ENCODE measurements at places on chromosomes 6 and 20. TPM values are rescaled to one million over a fixed set of nuclear protein-coding genes. Genes with fewer than 3 reads are reported as not detected.

DNA sequence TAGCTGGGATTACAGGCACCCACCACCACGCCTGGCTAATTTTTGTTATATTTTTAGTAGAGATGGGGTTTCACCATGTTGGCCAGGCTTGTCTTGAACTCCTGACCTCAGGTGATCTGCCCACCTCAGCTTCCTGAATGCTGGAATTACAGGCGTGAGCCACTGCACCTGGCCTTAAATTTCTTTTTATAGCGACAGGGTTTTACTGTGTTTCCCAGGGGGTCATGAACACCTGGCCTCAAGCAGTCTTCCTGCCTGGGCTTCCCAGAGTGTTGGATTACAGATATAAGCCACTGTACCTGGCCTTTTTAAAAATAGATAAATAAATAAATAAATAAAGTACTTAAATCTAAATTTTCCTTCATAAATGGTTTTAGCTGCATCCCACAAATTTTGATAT lies 57.5 kb downstream of the LIN28B start:
- DNase-seq = no peak

DNA sequence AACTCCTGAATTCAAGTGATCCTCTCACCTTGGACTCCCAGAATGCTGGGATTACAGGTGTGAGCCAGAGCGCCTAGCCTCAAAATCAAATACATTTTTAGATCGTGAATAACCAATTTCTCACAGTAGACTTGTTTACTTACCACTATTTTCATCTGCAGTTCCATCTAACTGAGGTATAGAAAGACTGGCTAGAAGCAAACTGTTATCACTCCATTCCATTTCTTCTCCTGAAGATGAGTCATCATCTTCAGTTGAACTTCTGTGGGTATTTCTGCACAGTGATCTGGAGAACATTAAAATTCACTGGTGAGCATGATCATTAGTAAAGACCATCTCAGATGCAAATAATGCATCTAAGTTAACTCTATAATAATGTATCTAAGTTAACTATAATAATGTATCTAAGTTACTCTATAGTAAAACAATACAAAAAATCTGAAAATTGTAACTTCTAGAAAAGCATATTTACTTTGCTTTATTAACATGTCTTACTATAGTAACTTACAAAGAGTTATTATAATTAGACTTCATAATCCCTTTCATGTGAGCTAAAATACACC lies 105.4 kb downstream of the REV3L start:
- no peak for DNase-seq

- DNase-seq = no peak
Observed at GRCh38 chr6:116542426-116542825, 3.1 kb downstream of the TRAPPC3L start.

DNA sequence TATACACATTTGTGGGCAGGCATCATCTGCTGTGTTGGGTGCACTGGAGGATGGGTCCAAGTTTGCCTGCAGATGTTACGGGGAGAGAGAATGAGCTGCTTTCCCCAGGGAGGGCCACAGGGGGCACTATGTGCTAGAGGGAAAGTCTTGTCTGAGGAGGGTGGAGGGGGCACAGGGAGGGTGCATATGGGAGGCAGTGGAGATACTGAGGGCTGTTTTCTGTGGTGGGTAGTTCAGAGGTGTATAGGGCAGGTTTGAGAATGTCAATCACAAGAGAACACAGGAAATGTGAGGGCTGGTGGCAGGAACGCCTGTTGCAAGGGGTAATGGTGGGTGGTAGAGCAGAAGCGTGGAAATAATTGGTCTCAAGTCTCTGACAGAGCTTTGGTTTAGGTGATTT lies 7.7 kb upstream of the PTPRA start:
- DNase-seq = no peak

GRCh38 chr6:37838219-37838921 lies 18.8 kb downstream of the ZFAND3 start:
- DNase-seq = no peak

GRCh38 chr6:437037-437392 lies 45.5 kb downstream of the IRF4 start:
- no peak for DNase-seq

DNA sequence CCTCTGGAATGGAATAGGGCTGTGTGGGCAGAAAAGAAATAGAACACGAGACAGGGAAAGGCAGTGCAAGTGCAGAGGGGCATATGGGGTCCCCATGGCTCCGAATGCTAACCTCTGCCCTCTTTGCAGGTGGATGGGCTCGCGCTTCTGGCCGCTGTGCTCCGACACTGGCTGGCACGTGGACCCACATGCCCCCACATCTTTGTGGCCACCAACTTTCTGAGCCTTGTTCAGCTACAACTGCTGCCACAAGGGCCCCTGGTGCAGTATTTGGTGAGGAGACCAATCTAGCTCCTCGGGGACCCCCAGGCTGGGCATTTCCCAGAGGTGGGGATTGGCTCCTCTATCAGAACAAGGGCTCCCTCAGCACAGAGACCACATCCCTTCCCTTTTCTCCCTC lies 1.1 kb upstream of the SAPCD1 start:
- DNase-seq = no peak

- DNase-seq = no peak
Observed at GRCh38 chr6:9044426-9044825, 609.1 kb upstream of the SLC35B3 start.

- DNase-seq = no peak
Observed at GRCh38 chr6:41051873-41052272, 1.1 kb upstream of the APOBEC2 start.

DNA sequence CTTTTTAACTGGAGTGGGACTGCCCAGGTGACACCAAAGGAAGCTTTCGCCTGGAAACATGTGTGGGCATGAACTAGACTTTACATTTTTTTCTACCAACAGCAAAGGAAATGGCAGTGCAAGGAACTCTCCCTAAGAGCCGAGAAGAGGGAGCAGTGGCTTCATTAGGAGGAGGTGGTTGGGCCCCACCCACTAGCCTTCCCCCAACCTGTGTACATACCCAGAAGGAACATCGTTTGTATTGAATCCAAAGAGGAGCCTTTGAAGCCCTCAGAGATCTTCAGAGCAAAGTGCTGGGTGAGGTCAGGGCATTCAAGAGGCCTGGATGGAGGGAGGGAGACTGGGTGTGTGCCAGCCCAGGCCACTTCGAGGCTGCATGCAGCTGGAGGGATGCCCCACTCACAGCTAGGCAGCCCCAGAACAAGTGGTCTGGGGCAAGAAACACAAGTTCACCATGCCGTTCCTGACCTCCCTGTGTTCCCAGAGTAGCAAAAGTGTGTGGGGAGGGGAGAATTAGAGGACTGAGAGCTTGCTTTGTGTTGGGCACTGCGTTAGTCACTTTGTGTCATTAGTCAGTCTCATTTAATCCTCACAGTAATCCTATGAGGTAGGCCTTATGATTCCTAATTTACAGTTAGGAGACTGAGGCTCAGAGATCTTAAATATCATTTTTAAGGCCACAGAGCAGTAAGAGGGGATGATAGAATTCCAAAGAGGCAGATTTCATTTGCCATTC lies 191.6 kb upstream of the SUPT3H start:
- DNase-seq = no peak

GRCh38 chr6:111899531-111899930 lies 26.3 kb upstream of the FYN start:
- no peak for DNase-seq

DNA sequence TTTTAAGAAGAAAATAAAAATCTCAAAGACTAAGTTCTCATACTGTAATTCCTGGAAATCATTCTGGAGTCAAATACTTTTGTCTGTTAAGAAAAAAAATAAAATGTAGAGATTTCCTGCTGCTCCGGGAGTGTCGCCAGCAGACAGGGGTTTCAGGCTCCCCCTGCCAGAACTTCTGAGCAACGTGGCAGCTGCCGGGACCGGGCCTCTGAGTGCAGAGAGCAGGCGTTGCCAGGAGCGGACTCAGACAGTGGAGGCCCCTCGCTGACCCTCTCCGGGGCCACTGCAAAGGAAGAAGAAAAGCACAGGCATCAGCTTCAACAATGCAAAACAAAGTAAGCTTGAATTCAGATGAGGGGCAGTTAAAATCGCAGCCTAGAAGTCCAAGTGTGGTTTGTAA lies 95.5 kb downstream of the THBS2 start:
- DNase-seq = peak; percentile 58

DNA sequence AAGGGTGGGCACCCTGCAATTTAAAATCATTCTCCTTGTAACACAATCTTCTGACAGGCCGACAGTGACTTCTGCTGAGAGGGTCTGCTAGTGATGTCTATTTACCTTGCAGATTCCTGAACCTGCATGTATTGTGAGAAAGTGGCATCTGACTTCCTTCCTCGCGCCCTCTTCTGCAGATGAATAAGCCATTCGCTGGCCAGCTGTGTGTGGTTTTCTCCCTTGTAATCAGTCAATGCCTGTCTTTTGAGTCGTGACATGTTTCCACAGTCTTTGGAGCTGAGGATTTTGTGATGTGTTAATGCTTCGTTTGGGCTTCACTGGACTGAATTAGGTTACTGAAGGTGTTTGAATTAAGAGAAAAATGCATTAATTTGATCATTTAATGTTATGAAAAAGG lies 125.3 kb downstream of the GRM1 start:
- DNase-seq = no peak

DNA sequence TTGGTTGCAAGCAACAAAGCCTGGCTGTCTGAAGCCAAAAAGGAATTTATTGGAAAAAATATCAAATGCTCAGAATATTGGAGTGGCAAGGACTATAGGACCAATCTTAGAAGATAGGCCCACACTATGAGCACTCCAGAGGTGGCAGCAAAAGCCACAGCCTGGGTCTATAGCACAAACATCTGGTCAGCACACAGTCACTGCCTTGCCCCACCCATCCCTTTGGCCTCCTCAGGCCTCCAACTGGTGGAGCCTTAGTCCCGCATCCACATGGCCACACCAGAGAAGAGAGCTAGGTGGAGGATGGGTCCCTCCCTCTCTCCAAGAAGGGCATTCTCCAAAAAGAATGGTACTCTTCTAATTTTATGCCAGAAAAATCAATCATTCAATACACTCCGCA lies 14.0 kb downstream of the NUDT3 start:
- DNase-seq = no peak

The TMEM200A gene
- total RNA-seq = 1.5 TPM

The ADGRB3 gene
- total RNA-seq = 0.18 TPM

The OXT gene
- 1.8 TPM for total RNA-seq

The FOXC1 gene
- 0.39 TPM for total RNA-seq

Data from right lobe of liver (tissue), 6 donors.